ENCODE measurements at places on chromosomes 5 and 9.

- DNase-seq = no peak
These were observed 483.0 kb downstream of the EBF1 start for GRCh38 chr5:158616707-158617106.

DNA sequence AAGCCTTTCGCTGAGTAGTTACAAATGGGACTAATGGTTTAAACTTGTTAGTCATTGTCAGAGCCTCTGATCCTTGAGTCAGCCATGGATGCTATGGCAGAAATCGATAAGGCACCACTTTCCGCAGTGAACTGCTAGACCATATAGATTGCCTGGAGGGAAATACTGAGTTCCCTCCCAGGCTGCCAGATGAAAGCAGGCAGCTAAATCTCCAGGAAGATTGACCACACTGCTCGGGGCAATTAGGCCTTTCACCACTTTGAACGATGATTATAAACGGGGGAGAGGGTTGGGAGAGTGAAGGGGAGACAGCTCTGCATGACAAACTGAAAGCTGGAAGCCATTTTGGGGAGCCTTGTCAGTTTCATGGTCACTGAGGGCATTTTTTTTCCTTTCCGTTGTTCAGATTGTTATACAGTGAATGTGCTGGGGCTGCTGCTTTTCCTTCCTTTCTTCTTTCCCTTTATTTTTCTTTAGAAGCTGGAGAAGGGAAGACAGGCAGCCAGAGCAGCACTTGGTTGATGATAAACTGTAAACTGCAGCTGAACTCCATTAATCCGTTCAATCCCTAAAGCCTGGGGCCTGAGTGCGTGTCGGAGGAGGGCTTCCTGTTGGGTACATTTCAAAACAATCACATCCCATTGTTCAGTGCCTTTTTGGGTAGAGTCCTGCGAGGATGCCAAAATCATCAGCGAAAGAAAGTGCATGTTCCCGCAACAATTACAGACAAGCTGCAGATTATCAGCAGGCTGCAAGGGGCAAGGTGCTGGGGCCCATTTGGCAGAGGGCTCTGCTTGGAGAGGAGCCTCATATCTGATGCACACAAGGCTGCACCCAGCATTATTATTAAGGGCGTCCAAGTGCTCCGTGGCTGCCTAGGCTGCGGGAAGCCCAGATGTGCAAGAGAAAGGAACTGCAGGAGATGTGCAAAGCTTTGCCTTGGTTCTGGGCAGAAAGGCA lies 308.4 kb downstream of the PSAT1 start:
- no peak for DNase-seq

- DNase-seq = no peak
These were observed 71.7 kb upstream of the WWC1 start for GRCh38 chr5:168219515-168220410.

GRCh38 chr5:154756868-154757813 lies 2.0 kb downstream of the LARP1 start:
- DNase-seq = peak; percentile 32

DNA sequence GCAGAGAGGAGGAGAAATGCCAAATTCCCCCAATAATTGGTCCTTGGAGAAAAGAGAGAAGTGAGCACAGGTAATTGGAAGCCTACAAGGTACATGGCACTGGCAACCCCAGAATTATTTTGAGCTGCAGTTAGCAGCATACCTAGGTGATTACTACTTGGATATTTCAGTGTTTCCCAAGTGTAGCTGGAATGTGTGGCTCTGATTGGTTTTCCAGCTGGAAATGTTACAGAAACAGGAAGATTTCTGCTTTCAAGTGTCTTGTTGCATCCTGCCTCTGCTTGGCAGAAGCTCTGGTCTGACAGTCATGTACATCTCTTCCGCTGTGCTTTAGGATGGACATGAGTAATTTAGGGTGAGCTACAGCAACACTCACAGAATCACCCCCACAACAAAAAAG lies 262.1 kb downstream of the ENC1 start:
- no peak for DNase-seq

GRCh38 chr9:77999231-77999631 lies 32.4 kb downstream of the GNAQ start:
- no peak for DNase-seq

DNA sequence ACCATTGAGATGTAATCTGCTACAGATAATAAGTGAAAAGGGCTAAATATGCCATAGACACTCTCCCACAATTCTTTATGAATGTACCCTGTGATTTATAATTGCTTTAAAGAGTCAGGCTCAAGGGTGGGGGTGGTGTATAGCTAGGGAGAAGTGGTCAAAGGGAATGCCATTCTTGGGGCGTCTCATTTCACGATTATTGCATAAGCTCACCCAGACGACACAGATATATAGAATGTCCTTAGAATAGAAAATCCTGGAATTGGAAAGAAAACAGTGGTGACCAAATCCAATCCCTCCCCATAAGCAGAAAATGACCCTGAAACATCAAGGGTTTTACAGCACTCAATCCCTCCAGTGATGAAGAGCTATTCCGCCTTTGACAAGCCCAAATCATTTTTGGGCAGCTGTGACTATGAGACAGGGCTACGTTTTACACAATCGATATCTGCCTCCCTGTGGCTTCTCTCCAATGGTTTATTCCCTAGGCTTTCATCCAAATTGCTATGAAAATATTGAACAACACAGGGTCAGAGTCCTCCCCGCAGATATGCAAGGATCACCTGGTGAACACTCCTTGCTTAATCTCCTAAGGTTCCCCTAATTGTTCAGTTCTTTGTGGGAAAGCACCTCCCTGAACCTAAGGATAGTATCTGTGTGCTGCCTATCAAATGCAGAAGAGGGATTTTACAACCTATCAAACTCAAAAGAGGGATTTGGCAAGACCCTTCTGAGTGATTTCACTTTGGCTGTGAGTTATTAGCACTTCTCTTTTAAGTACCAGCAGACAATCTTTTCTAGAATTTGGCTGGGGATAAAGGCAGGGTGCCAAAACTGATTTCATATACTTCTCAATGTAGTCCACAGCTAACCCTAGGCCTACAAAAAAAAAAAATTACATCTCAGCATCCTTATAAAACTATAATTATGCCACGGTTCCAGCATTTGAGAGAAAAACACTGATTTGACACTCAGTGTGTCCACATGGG lies 144.9 kb upstream of the CDH6 start:
- DNase-seq = no peak

DNA sequence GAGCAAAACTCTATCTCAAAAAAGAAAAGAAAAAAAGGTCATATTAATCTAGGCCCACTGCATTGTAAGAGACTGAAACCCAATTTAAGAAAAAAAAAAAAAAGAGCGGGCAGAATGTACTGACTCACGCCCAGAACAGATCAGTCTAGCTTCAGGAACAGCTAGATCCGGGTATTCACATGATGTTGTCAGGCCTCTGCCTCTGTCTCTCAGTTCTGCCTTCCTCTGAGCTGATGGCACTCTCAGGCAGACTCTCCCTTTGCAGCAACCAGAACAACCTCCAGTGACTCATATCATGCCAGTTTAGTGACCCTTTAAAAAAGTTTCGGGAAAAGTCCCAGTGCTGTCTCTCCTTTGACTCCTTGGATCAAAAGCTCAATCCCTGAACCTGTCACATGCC lies 53.0 kb downstream of the NEURL1B start:
- no peak for DNase-seq

- no peak for DNase-seq
These were observed 24.2 kb downstream of the ANP32B start for GRCh38 chr9:98007251-98007928.

DNA sequence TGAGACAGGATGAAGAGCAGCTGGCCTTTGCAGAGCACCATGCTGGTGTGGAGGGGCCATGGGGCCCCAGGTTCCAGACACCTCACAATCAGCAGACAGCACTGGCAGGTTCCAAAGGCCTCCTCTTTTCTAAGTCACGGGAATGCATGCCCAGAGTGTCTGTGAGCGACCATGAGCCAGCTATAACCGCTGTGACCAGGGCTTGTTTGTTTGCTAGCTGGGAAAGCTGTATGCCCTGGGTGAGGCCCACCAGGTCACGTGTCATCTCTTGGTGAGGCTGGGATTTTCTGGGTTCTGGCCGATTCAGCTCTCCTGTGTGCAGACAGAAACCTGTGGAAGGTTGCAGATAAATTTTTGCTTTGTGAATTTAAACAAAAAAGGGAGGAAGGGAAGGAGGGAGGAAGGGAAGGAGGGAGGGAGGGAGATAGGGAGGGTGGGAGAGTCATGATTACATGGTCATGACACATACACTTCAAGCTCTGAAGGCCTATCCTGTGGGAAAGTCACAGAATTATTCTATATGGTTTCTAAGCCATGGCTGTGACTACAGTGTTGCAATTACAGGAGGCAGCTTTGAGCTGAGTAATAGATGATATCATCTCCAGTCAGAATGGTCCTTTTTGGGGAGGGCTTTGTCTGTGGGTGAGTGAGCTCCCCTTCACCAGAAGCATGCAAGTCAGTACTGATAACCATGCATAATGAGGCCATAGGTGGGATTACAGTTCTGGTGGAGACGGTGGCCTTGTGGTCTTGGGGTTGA lies 37.2 kb downstream of the PAPPA start:
- no peak for DNase-seq

- DNase-seq = no peak
These were observed 250.6 kb upstream of the DAPK1 start for GRCh38 chr9:87247097-87247496.

DNA sequence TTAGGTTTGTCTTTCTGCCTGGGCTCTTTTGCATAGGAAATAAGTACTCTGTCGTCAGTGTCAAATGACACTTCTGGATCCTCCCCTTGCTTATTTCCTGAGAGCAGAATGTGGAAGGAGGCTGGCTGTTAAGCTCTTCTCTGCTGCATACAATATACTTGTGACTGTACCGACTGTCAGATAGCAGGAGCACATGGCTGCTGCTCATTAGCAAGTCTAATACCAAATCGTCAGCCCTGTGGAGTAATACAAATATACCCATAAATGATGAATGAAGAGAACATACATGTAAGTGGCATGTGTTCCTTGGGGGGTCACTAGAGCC lies at the start of gene GPR151:
GPR151 (minus strand) TSS at position 40 of the 325 bp plus-strand sequence. CDS start 77 bp downstream, outside the sequence.
- DNase-seq = no peak

DNA sequence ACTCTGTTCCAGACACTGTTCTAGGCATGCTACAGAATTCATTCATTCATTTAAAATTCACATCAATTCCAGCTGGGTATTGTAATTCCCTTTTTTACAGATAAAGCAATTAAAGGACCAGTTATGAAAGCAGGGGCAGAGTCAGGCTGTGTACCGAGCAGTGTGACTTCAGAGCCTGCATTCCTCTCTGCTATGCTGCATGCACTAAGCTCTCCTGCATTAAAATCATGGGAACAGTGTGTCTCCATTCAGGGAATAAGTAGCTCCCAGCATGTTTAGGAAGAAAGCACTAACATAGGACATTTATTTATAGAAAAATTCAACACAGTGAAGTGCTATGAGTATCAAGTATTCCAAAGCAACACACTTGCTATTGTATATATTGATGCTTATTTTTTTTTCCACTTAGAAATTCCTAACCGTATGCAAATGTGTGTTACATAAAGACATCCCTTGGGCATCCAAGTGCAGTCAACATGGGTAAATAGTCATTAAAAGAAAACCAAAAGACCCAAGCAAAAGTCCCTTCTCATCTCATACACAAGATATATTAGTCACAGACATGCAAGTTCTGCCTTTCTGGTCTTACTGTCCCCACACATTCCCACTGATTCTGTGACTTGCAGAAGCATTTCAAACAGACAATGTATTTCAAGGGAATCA lies 173.7 kb downstream of the GABRB2 start:
- DNase-seq = no peak

DNA sequence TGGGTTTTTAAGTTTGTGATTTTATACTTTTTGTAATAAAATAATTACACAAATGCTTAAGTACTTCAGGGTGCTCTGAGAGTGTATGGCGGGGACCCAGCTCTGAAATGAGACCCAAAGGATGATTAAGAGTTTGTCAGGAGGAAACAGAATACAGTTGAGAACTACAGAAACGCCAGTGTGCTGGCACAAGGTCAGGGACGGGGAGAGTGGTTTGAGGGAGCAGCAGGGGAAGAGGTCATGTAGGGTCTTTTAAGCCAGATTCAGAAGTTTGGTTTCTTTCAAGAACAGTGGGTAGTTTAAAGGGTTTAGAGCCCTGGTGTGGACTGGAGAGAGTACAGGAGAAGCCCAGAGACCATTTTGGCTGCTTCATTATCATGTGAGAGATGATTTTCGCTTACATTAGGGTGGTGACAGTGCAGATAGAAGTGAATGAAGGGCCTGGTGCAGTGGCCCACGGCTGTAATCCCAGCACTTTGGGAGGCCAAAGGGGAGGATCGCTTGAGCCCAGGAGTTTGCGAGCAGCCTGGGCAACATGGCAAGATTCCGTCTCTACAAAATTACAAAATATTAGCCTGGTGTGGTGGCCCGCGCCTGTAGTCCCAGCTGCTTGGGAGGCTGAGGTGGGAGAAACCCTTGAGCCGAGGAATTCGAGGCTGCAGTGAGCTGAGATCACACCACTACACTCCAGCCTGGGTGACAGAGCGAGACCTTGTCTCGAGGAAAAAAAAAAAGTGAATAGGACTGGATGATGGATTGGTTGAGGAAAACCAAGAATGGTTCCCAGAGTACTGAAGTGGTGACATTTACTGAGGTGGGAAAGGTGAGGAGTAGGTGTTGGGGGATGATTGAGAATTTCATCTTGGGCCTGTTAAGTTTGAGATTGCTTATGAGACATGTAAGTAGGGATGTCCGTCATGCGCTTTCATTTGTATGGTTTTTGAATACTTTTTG lies 1.4 kb upstream of the ETF1 start:
- no peak for DNase-seq

GRCh38 chr5:135920199-135920598 lies 24.6 kb upstream of the IL9 start:
- no peak for DNase-seq

- DNase-seq = no peak
These were observed 263.4 kb downstream of the DEPDC1B start for GRCh38 chr5:60436518-60436917.

DNA sequence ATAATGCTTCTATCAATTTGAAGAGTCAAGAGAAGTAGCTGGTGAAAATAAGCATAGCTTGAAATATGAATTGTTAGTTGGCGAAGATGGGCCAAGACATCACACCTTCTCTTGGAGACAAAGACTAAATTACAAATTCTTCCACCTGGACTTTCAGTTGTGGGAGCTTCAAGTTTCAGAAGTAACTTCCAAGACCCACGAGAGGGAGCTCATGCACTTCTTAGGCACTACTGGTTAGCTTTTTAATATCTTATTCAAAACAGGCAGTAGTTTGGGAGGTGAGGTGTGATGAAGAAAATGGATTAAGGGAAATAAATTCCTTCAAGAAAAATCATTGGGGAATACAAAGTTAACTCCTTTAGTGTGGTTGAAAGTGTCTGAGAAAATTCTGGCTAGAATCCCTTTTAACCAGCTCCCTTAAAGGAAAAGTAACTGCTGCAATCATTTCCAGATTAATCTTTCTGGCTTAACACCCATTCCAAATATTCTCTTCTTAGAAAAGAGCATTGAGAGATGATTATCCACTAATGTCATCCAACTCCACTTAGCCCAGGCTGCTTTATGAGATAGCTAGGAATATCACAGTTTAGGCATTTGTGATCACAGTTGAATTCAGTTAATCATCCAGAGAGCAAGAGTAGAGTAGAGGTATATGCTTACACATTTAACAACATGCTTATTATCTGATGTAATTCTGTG lies 139.5 kb upstream of the DMRTA1 start:
- no peak for DNase-seq

- peak; percentile 32 for DNase-seq
These were observed at the start of gene RAI14 for GRCh38 chr5:34656001-34656699. Gene RAI14 (plus strand): TSS chr5:34656328. CDS start chr5:34686920, 30,592 bp downstream.

- DNase-seq = no peak
These were observed 261.4 kb upstream of the KLF4 start for GRCh38 chr9:107750741-107751566.

- DNase-seq = no peak
These were observed 6.2 kb downstream of the UGT3A2 start for GRCh38 chr5:36060420-36060887.

- peak; percentile 44 for DNase-seq
These were observed 557 bp upstream of the PHF2 start for GRCh38 chr9:93575796-93576257.

- DNase-seq = no peak
These were observed 2.9 kb upstream of the PRRC2B start for GRCh38 chr9:131391020-131391419.

Measured in T-helper 9 cell (primary cell).